ENCODE measurements at places on chromosomes 5 and 9. TPM values are rescaled to one million over a fixed set of nuclear protein-coding genes. Genes with fewer than 3 reads are reported as not detected.

- DNase-seq = no peak
Measured at GRCh38 chr9:83065233-83065632, 2.3 kb upstream of the RASEF start.

GRCh38 chr5:180026320-180026719 is 45.2 kb downstream of the RNF130 start:
- no peak for DNase-seq

- no peak for DNase-seq
Measured at GRCh38 chr5:179874136-179874535, 15.5 kb upstream of the MRNIP start.

DNA sequence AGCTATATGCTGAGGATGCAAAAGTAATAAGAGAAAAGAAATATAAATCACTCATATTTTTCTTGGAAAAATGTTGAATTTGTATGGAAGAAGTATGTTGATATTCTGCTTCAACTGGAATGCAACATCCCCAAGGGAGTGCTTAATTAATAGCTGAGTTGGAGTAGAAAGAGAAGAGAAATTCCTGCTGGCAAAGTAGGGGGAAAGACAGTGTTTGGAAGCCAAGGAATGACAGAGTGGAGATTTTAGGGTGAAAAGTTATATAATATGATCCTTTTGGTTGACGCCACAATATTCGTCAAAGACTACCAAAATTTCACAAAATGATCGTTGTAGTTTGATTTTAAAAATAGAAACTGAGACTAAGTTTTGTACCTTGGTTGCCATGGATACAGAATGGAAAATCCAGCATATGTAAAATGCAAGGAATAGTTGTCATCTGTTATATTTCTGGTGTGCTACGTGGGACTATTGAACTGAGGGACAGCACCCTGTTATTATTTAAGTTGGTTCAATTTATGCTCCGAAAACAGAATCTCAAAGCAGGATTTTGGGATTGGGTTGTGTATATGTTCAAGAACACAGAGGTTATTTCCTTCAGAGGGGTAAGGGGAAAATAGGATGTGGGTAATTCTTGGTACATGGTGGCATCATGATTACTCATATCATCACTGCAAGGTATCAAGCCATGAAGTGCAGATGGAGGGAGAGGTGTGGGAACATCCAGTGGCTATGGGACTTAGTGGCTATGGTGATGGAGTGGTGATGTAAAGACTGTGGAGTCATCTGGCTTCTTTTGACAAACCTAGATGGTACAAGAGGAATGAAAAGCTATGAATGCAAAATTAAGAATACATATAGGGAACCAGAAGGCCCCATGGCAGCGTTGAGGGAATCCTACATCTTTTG is 61.0 kb downstream of the SUB1 start:
- no peak for DNase-seq

The SYK gene
- 15.4 TPM for total RNA-seq

- no peak for DNase-seq
Measured at GRCh38 chr5:171644536-171644935, 141.1 kb upstream of the SMIM23 start.

The EQTN gene
- total RNA-seq = 0.14 TPM

The INSL6 gene
- not detected for total RNA-seq

- DNase-seq = no peak
Measured at GRCh38 chr9:79759460-79759859, 187.7 kb downstream of the TLE4 start.

The LRRC14B gene
- total RNA-seq = 0.09 TPM

- no peak for DNase-seq
Measured at GRCh38 chr9:6996061-6996854, 238.5 kb downstream of the KDM4C start.

GRCh38 chr9:114276908-114277821 is 45.7 kb upstream of the ORM1 start:
- no peak for DNase-seq

The AQP3 gene
- total RNA-seq = 60.5 TPM

DNA sequence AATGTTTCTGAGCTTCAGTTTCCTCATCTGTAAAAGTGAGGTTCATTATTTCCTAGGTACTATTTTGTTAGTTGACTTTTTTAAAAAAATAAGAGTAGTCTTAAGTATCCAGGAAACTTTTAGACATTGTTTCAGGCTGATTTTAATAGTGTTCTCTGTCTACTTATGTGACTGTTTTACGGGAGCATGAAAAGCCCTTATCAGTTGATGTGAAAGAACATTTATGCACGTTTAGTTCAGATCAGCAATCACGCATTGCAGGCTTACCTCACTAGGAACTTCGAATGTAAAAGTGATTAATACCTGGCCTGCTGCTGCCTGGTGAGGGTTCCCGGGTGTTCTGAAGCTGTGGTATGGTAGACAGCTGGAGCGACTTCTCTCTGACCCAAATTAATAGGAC is 8.1 kb downstream of the SNX18 start:
- DNase-seq = no peak

DNA sequence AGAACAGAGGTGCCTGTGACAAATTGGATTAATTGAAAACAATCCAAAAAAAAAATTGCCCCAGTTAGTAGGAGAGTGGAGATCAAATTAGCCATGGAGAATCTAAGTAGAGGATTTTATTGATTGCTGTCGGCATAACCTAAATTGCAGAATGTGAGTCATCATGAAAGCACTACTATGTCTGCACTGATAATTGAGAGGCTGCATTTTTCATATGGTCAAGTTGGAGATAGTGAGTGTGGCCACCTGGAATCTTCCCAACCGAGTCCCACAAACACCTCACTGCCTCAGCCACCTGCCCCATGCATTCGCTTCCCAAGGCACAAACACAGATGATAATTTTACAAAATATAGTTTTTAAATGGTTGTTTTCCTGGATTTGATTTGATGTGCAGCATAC is 123.7 kb downstream of the NTRK2 start:
- no peak for DNase-seq

The GRM6 gene
- not detected for total RNA-seq

The TARS1 gene
- total RNA-seq = 101 TPM

GRCh38 chr5:78215565-78215964 is 78.9 kb downstream of the AP3B1 start:
- no peak for DNase-seq

The IFNB1 gene
- not detected for total RNA-seq

GRCh38 chr5:149403923-149404745 is 25.0 kb upstream of the IL17B start:
- no peak for DNase-seq

Measured in liver (tissue), 10 donors.